ENCODE measurements at places on chromosomes 4 and X.

- no peak for DNase-seq
Measured at GRCh38 chr4:15078682-15079642, 76.7 kb downstream of the CPEB2 start.

GRCh38 chr4:22824091-22824490 lies 131.4 kb downstream of the GBA3 start:
- no peak for DNase-seq

DNA sequence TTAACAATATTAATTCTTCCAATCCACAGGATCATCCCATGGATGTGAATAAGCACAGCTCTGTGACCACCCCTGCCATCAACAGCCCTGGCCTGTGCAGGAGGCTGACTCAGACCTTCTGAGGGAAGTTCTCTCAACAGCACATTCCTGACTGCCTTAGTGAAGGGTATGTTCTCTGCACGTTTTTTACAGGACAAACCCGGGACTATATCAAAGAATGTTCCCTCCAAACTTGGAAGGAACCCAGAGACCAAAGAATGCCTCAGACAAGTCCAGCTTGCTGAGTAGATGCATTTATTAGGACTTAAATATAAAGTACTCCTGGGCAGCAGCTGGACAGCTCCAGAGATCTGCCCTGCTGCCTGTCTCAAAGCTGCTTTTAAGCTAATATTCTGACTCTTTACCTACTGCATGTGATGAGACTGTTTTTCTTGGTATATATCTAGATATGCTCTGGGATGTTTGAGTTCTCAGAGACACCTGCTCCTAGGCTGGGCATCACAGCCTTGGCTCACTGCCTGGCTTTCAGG lies 1127.8 kb upstream of the PRKX start:
- no peak for DNase-seq

- DNase-seq = no peak
Measured at GRCh38 chr4:138952411-138952810, 63.2 kb upstream of the NOCT start.

GRCh38 chr4:154429176-154429575 lies 62.4 kb downstream of the DCHS2 start:
- no peak for DNase-seq

GRCh38 chrX:16207634-16208033 lies 40.4 kb downstream of the MAGEB17 start:
- no peak for DNase-seq

- peak; percentile 45 for DNase-seq
Measured at GRCh38 chr4:161522031-161522430, 641.8 kb downstream of the FSTL5 start.

DNA sequence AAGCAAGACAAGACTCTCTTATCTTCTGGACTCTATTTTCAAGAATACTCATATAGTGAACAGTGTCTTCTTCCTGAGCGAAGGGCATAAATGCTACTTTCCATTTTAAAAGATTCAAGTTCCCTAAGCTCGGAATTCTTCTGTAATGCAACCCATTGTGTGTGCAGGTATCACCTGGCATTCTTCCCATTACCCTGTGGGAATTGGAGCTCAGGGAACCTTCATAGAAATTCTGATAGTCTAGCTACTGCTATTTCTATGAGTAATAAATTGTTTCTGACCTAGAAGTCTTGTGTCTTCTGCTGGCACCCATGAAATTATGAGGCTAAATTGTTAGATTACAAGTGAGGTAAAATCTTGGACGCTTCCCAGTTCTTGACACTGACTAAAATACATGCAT lies 324.1 kb upstream of the DIPK2B start:
- no peak for DNase-seq

GRCh38 chrX:69318651-69319340 lies 153.5 kb upstream of the PJA1 start:
- no peak for DNase-seq

GRCh38 chr4:146098397-146098796 lies 77.1 kb upstream of the LSM6 start:
- no peak for DNase-seq

GRCh38 chr4:83197555-83198235 lies 83.2 kb upstream of the PLAC8 start:
- no peak for DNase-seq

GRCh38 chr4:88158489-88159228 lies at the start of gene ABCG2:
Gene ABCG2 (minus strand): TSS chr4:88158639. CDS start chr4:88139995, 18,644 bp downstream.
- DNase-seq = peak; percentile 40

- no peak for DNase-seq
Measured at GRCh38 chr4:110139111-110139510, 59.3 kb downstream of the ELOVL6 start.

- DNase-seq = no peak
Measured at GRCh38 chr4:122118243-122118642, 33.9 kb upstream of the BLTP1 start.

DNA sequence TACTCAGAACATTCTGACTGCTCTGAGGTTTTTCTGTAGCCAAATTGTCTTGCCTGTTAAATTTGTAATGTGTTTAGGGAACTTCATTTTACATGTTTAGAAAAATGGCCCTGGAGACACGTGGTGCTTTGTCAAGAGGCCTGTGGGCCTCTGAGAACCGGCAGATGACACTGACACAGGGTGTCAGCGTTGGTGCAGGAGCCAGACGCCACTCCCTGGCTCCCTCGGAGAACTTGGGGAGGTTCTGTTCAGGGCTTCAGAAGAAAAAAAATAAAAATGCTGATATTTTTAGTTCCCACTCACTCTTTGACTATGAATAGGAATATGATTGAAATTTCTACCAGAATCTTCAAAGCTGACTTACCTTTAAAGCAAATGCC lies 190.9 kb upstream of the GATB start:
- DNase-seq = no peak

- no peak for DNase-seq
Measured at GRCh38 chr4:86203176-86203575, 156.7 kb downstream of the MAPK10 start.

- DNase-seq = no peak
Measured at GRCh38 chr4:48904541-48905142, 1.9 kb downstream of the OCIAD2 start.

- DNase-seq = no peak
Measured at GRCh38 chr4:184662236-184662635, 12.7 kb downstream of the PRIMPOL start.

GRCh38 chrX:104929324-104929723 lies 291.2 kb downstream of the TEX13A start:
- no peak for DNase-seq

- no peak for DNase-seq
Measured at GRCh38 chr4:168218645-168219044, 99.9 kb downstream of the DDX60 start.

- DNase-seq = no peak
Measured at GRCh38 chr4:110621839-110622751, 782 bp downstream of the PITX2 start.

- no peak for DNase-seq
Measured at GRCh38 chrX:100048156-100048555, 361.9 kb downstream of the PCDH19 start.

GRCh38 chrX:14220386-14220944 lies 190.8 kb upstream of the GEMIN8 start:
- no peak for DNase-seq

- DNase-seq = no peak
Measured at GRCh38 chr4:173318648-173319211, 15.4 kb downstream of the HMGB2 start.

DNA sequence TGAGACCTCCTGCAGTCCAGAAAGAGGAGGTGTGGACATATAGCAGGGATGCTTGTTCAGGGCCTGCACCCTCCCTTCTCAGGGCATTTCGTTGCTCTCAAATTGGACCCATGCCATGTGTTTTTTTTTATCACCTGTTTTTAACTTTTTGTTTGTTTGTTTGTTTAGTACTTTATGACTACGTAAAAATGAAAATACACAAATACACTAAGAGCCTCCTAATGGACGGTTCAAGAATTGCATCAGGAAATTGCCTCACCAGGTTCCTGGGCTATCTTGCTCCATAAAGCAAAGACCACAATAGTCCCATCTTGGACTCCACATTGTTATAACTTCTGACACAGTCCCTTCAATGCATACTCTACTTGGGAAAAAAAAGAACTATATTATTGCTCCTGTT lies 1685.9 kb upstream of the TENM3 start:
- DNase-seq = no peak

GRCh38 chrX:71107762-71108360 lies 1.3 kb upstream of the CXorf65 start:
- peak; percentile 41 for DNase-seq

GRCh38 chr4:184664445-184665210 lies 15.1 kb downstream of the PRIMPOL start:
- no peak for DNase-seq

DNA sequence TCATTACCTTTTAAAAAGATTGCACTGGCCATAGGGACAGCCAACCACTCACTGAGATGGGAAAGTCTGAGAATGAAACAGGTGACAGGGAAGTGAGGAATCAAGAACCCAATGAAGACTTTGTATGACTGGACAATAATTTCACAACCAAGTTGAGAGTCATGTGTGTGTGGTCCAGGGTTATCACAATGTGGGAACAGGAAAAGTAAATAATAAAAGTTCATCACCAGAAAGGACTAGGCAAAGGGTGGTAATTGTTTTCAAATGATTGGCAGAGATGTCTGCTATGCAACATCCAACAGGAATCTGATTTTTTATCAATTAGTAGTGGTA lies 129.3 kb downstream of the AMELX start:
- DNase-seq = no peak

DNA sequence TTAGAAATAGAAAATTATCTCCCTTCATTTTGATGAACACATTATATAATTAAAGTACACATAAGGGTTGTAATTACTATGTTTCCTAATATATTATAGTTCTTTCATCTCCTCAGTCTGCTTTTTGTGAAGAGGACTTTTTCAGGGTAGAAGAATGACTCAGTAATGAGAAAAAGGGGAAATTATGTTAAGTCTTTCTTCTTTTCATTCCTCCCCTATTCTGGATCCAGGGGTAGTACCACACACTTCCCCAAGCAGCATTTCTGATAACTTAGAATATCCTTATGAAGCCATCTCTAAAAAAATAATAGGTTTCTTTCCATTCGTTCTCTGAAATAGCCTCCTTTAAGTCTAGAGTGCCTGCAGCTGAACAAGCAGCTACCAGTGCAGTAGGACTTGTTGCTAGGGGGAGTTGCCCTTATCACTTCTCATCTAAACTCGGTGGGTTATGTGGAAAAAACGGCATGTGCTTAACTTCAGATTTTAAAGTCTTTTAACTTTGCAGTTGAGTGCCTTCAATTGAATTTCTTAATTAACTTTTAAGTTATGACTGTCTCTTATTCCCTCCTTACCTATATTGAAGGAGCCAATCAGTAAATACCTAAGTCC lies 184.8 kb downstream of the ARHGAP24 start:
- DNase-seq = no peak

GRCh38 chr4:60020389-60020788 lies 1179.7 kb upstream of the ADGRL3 start:
- DNase-seq = no peak

- no peak for DNase-seq
Measured at GRCh38 chrX:101190736-101191135, 28.9 kb upstream of the DRP2 start.

GRCh38 chr4:98482503-98482846 lies 175.9 kb downstream of the TSPAN5 start:
- no peak for DNase-seq

DNA sequence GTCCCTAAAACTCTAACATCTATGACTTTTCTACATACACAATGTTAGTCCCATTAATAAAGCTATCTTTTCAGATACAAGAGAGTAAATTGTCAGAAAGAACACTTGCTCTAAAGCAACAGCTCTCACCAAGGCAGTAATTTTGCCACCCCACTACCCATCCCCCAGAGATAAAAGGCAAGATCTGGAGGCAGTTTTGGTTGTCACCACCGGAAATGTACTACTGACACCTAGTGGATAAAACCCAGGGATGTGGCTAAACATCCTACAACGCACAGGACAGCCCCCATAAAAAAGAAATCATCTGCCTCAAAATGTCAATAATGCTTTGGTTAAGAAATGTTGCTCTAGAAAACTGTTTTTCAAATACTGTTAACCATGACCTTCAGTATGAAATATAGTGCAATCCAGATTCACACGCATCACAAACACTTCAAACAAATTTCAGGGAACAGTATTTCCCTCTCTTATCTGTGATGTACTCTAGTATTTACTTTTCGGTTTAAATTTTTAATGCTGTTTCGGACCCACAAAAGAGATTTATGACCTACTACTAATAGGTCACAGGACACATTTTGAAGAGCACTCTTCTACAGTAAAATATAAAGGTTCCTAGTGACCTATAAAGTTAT lies 5.1 kb downstream of the FBXL5 start:
- peak; percentile 24 for DNase-seq

DNA sequence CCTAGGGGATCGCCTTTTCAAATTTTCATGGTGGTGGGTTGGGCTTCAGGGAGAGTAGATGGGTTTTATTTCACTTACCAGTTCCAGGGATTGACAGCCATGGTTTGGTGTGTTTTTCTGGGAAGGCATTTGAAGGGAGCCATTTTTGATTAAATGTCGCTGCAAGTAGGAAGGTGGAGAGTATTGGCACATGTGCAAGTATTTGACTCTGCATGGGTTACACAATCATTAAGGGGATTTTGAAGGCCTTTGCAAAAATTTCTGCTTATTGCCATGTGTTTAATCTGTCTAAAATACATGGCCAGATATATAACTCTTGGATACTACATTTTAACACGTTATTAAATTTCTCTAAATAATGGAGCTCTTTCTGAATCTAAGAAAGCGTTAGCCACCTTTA lies 55.1 kb downstream of the GPAT3 start:
- no peak for DNase-seq

DNA sequence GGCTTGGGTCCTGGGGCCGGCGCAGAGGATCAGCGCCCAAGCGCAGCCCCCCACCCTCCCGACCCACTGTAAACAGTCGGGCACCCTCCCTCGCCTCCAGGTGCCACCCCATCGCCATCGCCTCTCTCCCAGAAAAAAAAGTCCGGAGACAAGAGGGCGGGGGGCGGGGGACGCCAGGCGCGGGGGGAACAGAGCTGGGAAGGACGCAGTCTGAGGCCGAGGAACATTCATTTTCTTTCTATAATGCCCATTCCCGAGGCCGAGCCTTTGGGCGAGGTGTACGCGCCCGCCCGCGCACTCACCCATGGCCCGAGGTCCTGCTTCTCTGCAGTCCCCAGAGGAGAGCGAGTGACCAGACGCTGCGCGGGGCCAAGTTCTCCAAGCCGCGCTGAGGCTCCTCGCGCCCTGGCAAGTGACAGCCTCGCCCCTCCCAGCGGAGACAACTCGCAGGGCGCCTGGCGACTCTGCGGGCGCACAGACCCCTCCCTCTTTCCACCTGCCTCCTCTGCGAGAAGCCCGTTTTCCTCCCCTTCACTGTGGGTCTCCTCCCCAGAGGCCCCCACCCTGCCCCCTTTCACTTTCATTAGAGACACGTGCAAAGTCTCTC lies 63.5 kb upstream of the WDR17 start:
- peak; percentile 35 for DNase-seq
